ENCODE measurements at places on chromosomes 7 and 10.

DNA sequence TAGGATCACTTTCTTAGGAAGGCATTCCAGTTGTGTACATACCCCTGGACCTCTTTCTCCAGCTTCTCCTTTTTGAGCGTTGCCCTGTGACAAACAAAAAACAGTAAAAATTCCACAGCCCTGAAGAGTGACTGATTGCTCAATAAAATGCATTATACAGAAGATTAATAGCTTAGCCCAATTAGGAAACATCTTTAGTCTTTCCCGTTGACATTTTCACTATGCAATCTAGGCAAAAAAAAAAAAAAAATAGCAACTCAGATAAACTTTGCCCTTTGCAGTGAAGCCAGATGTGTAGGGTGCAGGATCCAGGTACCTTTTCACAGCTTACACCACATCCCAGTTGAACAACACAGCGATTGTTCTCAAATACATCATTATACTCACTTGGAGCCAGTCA is 17.9 kb downstream of the COL28A1 start:
- DNase-seq = no peak

DNA sequence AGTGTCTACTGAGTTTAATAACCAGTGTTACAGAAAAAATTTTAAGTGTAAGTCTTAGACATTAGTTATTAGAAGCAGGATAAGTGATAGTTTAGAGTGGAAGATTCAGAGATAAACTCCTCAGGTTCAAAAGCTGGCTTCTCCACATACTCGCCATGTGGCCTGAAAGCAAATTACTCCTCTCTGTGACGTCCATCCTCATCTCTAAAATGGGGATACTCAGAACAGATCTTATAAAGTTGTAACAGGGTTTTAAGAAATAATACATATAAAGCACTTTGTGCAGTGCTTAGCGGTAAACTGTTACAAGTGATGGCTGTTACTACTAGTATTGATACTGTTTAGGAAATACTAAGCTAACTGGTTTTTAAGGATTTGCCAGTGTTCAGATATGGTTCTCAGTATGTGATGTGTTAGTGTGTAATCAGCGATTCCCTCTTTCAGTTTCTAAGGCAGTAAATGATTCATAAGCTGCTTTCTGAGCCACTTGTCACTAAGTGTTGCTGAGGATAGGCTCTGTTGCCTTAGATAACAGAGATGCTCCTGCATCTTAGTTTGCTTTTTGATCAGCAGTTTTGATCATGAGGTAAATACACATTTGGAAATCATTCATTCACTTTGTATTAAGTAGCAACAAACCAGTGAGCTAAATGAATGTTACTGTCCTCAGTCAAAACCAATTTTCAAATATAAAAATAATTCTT is 58.7 kb downstream of the CYP51A1 start:
- DNase-seq = no peak

- DNase-seq = no peak
These were observed 145.0 kb downstream of the PARD3 start for GRCh38 chr10:34670081-34670480.

- DNase-seq = no peak
These were observed 128.8 kb downstream of the LCOR start for GRCh38 chr10:96960872-96961271.

DNA sequence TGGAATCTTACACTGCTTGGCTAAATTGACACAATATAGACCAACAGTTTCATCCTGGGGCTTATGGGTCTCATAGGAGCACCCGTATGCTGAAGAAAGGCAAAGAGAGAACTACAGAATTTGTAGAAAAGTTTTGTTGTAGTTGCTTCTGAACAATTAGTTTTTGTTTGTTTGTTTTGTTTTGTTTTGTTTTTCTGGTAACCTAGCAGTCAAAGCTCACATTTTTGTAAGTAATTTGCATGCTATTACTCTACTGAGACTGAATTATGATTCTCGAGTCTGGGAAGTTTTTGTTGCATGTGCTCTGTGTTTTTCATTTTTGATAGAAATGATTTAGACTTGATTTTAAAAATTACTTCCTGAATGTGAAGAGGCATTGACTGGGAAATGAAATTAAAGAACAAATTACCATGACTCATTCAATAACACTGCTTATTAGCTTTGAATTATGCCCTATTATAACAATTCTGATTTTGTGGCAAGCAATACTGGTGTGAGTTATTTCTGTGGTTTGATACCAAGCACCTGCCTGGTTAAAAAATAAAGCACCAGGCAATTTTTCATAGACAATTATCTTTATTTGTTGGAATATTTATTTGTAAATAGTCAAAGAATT is 438 bp downstream of the LSMEM1 start:
- DNase-seq = no peak

DNA sequence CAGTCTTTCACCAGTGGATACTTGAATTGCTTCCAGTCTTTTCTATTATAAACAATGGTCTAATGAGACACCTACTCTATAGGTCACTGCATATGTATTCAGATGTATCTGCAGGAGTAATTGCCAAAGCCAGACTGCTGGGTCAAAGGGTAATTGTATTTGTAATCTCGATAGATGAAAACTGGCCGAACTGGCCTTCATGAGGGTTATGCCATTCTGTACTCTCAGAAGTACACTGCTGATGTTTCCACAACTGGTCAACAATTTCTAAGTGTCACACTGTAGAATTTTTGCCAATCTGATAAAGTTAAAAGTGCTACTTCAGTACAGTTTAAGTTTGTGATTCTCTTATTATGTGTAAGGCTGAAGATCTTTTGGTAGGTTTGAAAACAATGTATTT is 64.6 kb downstream of the JAZF1 start:
- no peak for DNase-seq
